Activated T-cell treated with anti-CD3 and anti-CD28 coated beads, Interleukin-2, amount 50 U/mL, for 1 hour (primary cell): ENCODE measurements at places on chromosomes 7 and 10.

DNA sequence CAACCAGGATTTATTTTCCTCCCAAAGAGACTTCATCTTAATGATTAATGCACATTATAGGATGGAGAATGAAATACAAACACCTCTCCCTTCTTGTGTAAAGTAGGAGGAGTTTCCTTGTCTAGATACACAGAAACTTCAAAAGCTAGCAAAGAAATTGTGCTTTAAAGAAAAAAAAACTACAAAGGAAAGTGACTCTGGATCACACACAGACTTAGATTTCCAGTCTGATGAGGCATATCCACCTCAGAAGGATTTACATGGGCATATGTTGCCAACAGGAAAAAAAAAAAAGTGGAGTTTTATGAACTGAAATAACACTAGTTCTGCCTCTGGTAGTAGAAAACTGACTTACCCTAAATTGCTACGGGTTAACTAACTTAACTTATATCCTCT is 449.6 kb downstream of the KCNMA1 start:
- no peak for DNase-seq

- DNase-seq = no peak
Measured at GRCh38 chr10:67151471-67151870, 225.6 kb downstream of the LRRTM3 start.

DNA sequence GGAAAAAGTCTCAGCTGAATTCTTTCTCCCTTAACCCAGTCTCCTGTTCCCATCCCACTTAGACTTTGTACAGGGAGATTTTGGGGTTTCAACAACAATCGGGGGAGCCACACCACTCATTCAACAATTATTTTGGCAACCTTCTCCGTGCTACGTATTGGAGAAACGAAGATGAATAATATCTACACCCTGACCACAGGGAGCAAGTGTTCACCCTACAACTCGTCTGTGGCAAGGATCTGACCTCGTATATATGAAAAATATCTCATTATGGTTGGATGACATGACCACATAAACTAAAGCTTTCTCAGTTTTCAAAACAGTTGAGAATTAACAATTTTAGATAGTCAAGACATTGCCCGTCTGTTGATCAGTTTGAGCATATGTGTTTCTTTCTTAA is 302.1 kb downstream of the CACNA2D1 start:
- DNase-seq = no peak

DNA sequence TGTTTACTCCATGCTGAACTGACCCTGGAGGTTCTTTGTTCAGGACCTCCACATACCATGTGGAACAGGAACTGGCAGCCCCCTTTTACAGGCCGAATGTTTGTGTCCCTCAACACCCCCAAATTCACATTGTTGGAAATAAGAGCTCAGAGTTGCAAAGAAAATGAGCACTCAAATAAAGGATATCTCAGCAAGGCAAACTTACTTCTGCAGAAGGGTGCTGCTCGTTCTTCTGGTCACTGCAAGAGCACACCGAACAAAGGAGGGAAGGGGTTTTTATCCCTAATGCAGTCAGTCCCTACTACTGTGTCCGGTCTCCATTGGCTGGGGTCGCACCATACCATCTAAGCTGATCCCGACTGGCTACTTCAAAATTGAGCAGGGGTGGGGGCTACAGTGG is 68.1 kb downstream of the PYROXD2 start:
- no peak for DNase-seq

DNA sequence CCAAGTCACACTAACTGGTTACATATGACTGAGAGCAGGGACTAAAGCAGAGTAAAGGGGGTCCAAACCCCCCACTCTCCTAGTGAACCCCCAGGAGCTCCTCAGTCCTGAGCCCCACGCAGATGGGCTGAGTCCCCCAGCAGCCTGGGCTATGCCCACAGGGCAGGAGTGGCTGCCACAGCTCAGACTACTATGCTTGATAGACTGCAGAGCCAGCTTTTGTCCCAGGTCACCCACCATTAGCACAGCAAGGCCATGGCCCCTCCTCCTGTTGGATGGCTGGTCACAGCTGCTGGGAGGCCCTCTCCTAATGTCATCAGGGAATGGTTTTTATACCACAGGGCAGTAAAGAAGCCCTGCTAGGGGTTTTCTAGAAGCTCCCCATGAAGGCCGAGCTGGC is 46.3 kb upstream of the FGFR2 start:
- no peak for DNase-seq

DNA sequence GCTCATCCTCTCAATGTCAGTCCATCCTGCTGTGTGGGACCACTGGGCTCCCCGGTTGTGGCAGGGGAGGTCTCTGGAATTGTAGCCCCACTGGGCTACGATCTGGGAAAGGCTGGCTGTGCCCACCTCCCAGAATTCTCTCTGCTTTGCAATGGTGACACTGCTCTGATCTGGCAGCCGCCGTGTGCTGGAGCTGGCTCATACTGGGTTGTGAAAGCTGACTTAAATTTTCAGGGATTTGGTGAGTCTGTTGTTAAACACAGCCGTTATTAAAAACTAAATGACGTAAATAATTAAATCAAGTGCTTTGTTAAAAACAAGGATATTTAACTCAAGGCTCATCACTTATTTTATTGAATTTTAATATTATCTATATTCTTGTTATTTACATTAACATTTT is 160.0 kb downstream of the TAX1BP1 start:
- no peak for DNase-seq

GRCh38 chr7:19572566-19572965 is 136.3 kb downstream of the POLR1F start:
- no peak for DNase-seq

DNA sequence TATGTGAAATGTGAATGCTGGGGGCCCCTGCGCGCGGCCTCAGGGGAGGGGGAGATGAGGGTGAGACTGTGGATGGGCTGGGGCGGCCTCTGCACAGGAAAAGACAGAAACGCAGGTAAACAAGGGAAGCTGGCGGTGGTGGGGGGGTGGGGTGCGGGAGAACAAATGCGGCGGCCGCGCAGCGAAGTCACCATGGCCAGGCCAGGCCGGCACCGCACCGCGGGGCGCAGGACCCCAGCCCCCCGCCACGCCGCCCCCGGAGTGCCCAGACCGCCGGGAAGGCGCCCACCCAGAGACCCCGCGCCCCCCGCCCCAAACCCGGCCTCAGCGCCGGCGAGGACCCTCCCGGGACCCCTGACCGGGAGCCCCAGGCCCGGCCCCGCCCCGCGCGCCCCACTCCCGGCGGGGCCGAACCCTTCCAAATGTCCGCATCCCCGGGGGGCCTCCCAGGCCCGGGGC is 14.5 kb upstream of the DNAAF5 start:
- DNase-seq = no peak

- no peak for DNase-seq
Measured at GRCh38 chr7:116966601-116967000, 13.3 kb downstream of the ST7 start.

DNA sequence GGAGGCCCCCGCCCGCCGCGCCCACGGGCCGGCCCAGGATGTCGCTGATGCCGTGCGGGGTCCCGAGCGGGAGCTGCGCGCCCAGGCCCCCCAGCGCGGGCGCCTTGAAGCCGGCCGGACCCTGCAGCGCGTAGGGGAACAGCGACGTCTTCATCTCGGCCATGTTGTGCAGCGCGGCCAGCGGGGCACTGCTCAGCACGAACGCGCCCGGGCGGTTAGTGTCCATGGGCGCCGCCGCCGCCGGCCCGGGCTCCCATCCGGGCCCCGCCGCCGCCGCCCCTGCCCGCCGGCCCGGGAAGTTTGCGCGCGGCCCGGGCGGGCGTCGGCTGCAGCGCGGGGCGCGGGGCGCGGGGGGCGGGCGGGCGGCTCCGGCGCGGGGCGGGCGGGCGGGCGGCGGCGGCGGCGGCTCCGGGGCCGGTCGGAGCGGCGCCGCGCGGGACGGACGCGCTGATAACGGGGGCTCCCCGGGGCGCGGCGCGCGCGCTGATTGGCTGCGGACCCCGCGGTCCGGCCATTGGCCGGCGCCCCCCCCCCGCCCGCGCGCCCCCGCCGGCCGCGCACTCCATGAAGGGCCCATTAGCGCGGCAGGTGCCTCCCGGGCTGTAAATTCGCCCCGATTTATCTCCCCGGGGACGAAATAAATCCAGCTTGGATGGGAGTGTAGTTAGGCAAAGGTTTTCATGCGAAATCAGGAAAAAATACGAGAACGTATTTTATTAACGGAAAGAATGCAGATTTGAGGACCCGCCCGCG is at the start of gene NKX6-2:
Gene NKX6-2 (minus strand): TSS at position 425 of the 753 bp plus-strand sequence. CDS start 199 bp downstream, at position 226.
- DNase-seq = no peak

GRCh38 chr10:89219513-89220218 is 12.5 kb upstream of the CH25H start:
- DNase-seq = no peak

DNA sequence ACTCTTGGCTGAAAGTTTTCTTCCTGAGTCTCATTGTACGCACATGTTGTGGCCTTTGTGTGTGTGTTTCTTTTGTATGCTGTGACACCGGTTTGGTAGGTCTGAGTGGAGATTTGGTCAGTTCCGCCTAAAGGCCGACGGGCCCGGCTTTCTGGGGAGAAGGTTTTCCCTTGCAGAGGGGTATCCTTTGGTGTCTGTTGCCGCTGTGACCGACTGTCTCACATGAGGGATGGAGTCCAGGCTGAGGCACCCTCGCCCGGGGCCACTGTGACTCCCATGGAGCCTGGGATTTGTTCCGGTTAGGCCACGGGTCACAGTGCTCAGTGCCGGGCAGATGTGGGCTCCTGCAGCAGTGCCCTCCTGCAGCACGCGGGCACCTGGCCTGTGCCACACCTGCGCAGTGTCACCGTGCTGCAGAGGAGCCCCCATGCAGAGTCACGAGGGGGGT is 19.4 kb downstream of the INPP5A start:
- no peak for DNase-seq

- no peak for DNase-seq
Measured at GRCh38 chr7:150317748-150318444, 5.3 kb upstream of the LRRC61 start.

- no peak for DNase-seq
Measured at GRCh38 chr7:3880228-3880987, 579.4 kb downstream of the SDK1 start.

DNA sequence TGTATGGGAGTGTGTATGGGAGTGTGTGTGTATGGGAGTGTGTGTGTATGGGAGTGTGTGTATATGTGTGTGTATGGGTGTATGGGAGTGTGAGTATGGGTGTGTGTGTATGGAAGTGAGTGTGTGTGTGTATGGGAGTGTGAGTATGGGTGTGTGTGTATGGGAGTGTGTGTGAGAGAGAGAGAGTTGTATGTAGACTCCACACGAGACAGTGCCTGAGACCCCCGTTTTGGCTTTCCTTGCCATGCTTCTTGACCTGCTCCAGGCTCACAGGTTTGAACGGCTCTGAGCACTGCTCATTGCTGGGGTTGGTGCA is 49.7 kb downstream of the COL17A1 start:
- DNase-seq = no peak

DNA sequence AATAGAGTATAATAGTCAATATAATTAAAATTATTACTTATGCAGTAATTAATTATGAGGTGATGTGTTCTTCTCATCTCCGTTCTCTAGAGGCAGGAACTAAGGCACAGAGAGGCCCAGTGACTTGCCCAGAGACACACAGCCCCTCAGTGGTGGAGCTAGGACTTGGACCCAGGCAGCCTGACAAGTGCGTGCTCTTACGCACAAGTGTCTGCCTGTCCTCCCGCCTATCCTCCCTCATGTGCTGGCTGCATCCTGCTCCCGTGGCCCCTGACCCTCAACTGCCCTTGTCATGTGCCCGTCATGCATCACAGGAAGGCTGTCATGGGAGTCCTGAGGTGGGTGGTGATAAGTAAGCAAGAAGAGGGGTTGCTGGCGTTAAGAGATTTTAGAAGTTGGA is 14.3 kb downstream of the IL2RA start:
- peak; percentile 17 for DNase-seq

DNA sequence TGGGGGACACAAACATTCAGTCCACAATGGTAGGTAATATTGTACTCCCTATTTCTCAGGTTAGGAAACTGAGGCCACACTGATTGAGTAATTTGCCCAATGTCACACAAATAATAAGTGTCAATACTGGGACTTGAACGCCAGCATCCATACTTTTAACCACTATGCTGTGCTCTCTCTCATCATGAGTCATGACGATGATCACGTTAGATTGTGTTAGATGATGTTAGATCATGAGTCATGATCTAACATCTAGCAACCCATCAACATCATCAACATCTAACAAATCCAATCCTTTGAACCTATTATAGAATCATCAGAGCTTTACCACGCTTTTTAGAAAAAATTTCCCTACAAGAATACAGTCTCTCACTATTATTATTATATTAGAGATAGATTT is 28.1 kb upstream of the HERPUD2 start:
- no peak for DNase-seq

GRCh38 chr10:89274928-89275327 is 23.4 kb upstream of the LIPA start:
- no peak for DNase-seq

- DNase-seq = no peak
Measured at GRCh38 chr7:128406314-128407232, 3.2 kb downstream of the IMPDH1 start.
